ENCODE measurements at places on chromosomes 5 and 9.

DNA sequence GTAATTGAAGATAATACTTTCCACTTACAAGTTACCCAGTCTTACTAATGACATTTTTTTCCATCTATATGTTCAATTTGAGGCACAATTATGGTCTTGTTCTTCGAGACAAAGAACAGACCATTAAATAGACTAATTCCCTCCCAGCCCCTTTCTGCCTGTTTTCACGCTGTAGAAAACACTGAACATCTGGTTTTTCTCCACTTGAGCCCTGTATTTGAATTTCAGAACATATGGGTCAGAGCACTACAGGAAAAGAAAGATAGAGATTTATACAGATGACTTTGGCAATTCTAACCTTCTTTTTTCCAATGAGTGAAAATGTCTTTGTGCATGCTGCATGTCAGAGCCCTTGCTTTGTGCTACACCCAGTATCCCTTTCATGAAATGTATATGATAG, 506.9 kb downstream of the LRRC70 start:
- DNase-seq: no peak

GRCh38 chr5:80963521-80963895, 3.3 kb downstream of the RASGRF2 start:
- DNase-seq: no peak

- DNase-seq: no peak
Observed at GRCh38 chr5:95784514-95785302, 37.8 kb downstream of the GLRX start.

GRCh38 chr5:10701567-10702039, 59.4 kb downstream of the DAP start:
- DNase-seq: no peak

DNA sequence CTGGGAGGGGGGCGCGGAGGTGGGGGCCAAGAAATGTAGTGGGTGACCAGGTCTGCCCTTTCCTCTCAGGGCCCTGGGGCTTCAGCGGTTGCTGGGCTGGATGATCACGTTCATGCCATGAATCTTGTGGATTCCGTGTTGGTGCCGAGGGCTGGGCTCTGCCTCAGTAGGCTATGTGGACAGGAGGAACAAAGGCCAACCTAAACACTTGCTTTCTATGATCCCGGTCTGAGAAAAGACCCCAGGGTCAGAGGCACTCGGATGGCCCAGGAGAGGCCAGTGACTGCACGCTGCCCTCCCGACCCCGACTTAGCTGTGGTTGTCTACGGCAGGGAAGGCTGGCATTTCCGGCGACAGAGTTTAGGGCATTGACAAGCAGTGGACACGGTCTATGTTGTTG, 26.6 kb downstream of the PHF2 start:
- DNase-seq: no peak

DNA sequence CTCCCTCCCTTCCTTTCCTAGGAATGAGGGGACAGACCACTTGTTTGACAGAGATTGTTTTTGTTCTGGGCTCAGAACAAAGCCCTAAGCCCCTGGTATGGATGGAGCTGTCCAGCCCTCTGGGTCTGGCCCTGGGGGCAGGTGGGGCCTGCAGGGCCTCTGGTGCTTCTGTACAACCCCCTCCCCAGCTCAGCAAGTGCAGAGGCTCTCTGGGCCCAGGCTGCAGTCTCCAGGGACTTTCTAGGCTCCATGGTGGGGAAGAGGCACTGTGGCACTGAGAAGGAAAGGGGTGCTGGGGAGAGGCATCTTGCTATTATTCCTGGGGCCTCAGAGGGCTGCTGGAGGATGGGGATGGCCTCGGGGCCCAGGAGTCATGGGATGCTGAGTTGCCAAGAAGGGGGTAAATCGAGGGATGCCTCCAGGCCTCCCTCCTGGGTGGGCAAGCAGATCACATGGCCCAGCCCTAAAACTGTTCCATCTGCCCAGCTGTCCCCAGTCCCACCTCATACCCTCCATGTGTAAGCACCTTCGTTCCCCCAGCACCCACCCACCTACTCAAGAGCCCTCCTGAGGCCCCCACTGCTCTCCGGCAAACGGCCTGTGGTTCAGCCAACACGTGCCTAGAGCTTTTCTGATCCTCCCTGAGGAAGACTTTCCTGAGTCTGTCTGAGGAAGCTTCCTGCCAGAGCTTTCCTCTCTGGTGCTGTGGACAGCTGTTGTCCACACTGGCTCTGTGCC, 225.7 kb downstream of the CACNA1B start:
- no peak for DNase-seq

GRCh38 chr5:106587-106986, 14.6 kb downstream of the PLEKHG4B start:
- DNase-seq: no peak

DNA sequence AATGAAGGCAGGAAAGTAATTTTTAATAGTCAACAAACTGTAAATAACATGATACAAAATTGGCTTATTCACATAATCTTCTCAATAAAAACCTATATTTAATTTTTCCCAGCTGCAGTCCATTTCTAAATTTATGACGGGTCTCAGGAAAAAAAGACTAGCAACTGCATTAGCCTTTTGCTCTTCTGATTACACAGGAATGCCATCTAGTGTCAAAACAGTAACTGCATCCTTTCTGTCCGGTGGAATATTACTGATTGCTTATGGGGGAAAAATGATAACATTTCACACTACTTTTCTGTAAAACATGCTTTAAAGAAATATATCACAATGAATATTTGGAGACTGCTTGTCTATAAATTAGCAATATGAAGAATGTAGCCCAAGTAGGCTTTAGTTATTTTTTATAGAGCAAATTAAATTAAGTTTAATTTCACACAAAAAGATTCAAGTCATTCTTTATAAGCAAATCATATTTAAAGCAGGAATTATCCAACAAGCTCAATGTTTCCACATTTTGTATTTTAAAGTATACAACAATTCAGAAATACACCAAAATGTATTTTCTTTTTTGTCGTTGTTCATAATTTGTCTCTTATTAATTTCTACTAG, 534.7 kb downstream of the CDH10 start:
- DNase-seq: no peak

DNA sequence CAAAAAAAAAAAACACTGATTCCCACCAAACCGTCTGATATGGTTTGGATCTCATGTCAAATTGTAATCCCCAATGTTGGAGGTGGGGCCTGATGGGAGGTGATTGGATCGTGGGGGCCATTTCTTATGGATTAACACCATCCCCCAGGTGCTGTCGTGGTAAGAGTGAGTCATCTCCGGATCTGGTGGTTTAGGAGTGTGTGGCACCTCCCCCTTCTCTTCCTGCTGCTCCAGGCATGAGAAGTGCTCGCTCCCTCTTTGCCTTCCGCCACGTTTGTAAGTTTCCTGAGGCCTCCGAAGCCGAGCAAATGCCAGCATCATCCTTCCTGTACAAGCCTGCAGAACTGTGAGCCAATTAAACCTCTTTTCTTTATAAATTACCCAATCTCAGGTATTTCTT, 45.2 kb downstream of the HSD17B3 start:
- no peak for DNase-seq

DNA sequence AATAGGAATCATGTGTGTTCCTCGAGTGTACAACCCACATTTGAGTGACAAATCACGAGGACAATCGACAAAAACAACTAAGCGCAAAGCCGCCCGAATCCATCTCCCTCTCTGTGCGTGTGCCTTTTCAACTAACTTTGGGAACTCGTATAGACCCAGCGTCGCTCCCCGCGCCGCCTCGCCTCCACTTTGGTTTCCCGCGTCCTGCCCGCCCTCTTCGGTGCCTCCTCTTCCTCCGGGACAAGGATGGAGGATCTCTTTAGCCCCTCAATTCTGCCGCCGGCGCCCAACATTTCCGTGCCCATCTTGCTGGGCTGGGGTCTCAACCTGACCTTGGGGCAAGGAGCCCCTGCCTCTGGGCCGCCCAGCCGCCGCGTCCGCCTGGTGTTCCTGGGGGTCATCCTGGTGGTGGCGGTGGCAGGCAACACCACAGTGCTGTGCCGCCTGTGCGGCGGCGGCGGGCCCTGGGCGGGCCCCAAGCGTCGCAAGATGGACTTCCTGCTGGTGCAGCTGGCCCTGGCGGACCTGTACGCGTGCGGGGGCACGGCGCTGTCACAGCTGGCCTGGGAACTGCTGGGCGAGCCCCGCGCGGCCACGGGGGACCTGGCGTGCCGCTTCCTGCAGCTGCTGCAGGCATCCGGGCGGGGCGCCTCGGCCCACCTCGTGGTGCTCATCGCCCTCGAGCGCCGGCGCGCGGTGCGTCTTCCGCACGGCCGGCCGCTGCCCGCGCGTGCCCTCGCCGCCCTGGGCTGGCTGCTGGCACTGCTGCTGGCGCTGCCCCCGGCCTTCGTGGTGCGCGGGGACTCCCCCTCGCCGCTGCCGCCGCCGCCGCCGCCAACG, at the start of gene GPR150:
GPR150 (plus strand) TSS at position 58 of the 840 bp plus-strand sequence; CDS start at position 247, 189 bp downstream.
- peak; percentile 58 for DNase-seq

GRCh38 chr5:178622679-178623247, 4.1 kb downstream of the CLK4 start:
- no peak for DNase-seq

- no peak for DNase-seq
Observed at GRCh38 chr5:67677422-67677970, 480.9 kb upstream of the CD180 start.

DNA sequence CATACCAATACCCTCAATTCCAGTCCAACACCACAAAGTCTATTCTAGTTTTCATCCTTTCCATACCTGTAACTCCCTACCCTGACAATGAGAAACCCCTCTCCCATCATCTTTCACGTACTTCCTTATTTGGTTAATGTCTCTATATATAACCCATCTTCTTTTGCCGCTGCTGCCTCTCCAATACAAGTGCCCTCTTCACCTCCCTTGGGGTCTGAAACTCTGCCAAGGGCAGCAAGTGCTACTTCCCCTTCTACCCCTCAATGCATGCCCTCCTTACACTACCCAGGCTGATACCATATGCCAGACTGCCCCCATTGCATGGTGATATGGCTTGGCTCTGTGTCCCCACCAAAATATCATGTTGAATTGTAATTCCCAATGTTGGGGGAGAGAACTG, 24.4 kb upstream of the SMIM15 start:
- DNase-seq: no peak

- DNase-seq: no peak
Observed at GRCh38 chr9:83451308-83451707, 86.9 kb downstream of the FRMD3 start.

DNA sequence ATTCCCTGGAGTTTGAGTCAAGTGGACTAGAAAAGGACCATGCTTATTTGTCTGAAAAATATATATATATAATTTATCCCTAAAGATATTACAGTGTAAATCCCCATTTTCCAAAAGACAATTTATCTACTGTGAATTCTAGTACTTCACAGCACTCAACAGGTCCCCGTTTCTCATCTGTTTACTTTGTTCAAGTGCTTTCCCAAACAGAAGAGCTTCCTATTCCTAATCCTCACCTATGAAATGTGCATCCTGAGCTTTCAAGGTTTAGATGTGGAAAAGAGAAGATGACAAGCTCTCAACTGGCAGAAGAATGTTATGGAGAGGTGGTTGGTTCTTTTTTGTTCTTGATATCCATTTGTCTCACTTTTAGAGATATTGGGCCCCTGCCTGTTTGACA, 401.6 kb upstream of the ZNF608 start:
- no peak for DNase-seq

DNA sequence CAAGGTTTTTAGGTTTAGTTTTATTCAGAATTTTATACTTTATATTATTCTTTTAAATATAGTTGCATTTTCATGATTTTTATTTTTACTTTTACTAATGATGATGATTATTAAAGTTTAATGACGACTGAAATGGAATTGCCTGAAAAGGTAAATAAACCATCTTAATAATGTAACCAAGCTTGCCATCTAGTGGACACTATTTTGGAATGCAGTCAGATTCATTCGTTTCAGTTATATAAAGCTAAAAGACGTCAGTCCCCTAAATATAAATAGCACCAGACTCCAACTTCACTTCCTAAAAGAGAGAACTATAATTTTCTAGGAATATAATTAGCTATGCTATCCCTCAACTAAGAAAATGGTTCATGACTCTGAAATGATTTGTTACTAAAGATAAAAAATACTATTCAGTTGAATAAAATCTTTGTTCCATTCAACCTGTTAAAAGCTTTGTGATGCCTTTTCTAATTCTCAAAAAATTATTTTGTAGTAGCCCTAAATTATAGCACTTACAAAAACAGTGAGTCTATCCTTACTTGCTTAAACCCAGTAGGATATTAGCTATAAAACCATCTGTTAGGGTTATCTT, 19.9 kb downstream of the ABITRAM start:
- no peak for DNase-seq

DNA sequence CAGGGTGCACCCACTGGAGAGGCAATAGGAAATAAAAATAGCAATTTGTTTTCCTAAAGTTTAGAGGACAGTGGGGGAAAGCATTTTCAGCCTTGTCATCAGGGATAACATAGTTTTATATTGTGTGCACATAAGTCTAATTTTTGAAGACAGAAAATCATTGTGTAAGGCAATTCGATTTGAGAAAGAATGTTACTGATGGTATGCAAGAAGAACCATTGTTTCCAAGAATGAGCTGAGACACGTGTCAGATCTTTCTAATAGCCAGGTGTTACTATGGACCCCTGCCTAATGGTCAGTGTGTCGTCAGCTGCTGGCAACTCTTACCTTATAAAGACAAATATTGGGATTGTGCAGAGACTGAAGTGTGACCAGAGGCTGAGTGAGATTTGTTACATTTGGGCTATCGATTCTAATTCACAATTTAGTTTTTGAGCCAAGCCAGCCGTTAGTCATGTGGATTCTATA, 67.1 kb upstream of the PPP2R2B start:
- no peak for DNase-seq

DNA sequence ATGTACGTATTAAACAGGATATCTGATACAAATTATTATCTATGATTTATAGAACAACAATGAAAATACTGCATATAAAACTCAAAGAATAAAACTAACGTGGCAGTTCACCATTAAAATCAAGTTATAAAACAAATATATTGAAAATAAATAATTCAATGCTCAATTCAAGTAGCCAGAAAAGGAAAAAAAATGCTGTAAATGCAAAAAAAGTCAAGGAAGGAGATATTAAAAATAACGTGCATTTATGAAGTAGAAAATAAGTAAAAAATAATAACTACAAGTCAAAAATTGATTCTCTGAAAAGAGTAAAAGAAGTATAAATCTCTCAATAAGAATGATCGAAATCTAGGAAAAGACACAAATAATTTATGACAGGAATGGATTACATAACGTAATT, 460.5 kb upstream of the CD180 start:
- DNase-seq: no peak

- no peak for DNase-seq
Observed at GRCh38 chr5:74641735-74642542, 1.4 kb upstream of the ENC1 start.

DNA sequence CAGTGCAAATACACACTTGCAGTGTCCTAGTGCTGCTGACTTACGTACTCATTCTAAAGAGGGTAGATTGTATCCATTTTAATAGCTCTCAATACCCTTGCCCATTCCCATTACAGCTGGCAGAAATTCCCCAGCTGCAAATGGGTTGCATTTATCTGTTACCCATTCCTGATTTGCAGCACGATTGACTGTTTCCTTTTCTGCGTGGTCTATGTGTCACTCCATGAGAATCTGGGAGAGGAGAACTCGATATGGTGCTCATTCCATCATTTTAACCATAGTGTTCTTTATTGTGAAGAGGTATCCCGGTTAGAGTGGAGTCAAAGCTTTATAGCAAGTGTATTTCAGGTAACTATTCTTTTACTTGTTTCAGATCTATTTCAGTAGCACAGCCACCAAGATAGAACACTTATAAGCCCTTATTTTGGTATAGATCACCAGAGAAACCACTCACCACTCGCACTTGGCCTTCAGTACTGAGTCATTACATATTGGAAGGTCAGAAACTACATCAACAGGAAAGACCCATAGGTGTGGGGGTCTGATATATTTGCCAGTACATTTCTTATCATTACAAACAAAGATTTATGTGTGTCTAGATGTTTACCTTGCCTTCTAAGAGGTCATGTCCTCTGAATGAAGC, 139.5 kb downstream of the MUSK start:
- DNase-seq: no peak

- DNase-seq: no peak
Observed at GRCh38 chr9:121871431-121872025, 220.1 kb downstream of the DAB2IP start.

Measured in CD4-positive, alpha-beta T cell (primary cell).